ENCODE measurements at places on chromosomes 2 and 18.

- DNase-seq, result no peak
Measured at GRCh38 chr2:68272246-68272994, 20.1 kb upstream of the PPP3R1 start.

DNA sequence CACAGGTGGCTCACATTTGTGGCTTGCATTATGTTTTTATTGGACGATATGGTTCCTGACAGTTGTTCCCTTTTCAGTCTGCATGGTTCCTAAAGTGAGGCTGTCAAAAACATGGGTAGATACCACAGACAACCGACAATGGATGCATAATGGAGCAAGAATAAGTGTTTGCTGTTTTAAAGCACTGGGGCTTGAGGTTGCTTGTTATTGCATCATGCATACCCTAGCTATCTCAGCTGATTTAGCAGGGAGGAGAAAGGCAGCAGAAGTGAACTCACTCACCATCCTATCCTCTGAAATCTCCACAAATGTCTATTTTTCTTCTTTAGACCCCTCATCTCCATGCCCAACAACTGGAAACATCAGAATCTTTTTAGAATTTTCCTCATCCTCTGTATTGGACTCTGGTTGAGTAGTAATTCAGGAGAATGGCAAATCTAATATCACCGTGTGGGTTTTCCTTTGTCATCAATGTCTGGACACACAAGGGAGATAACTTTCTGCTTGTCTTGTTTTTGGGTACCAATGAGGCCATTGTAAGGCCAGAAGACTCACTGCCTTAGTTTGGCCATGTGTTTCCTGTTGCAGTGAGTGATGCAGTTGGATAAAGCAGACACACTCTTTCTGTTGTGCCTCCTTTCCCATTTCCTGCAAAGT, 46.7 kb downstream of the FBXO48 start:
- DNase-seq, result no peak

DNA sequence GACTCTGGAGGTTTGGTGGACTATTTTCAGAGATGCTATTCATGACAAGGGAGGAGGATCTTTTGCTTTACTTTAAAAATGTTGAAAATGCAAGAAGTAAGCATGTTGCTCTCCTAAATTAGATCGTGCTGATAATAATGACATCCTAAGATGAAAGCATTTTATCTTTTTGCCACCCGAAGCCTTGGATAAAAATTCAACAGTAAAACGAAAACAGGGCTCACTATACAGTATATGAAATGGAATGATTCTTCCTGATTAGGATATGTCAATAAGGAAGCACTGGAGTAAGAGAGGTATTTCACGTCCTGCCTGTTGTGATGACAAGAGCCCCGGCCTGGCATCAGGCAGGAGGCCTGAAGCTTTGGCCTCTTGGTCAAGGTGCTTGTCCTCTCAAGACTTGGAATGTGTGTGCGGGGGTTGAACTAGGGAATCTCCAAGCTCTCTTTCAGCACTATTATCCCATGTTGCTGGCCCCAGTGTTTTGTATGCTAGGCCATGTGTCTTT, 306.0 kb downstream of the MTX2 start:
- no peak for DNase-seq

GRCh38 chr2:140422759-140423158, 1642.6 kb upstream of the NXPH2 start:
- no peak for DNase-seq

GRCh38 chr2:197804758-197805714, 643 bp downstream of the PLCL1 start:
- DNase-seq, result peak; percentile 56

DNA sequence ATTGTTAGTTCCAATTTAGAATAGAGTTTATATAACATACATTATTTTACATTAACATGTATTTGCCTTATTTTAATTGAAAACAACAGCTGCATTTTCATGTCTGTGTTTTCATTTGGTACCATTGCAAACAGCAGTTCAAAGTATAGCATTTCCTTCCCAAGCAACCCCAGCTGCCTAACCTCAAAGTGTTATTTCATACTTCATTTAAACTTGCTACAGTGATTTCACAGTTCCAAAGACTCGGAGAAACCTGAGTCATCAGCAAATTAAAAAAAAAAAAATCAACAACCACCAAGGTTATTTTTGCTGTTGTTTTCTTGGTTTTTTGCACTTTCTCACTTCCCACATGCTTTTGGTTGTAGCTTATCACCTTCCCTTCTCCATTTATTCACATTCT, 236.5 kb upstream of the SPHKAP start:
- DNase-seq, result peak; percentile 61

- DNase-seq, result peak; percentile 32
Measured at GRCh38 chr2:111535404-111535803, 348.6 kb downstream of the ANAPC1 start.

GRCh38 chr2:238581126-238581525, 154.4 kb downstream of the ASB1 start:
- DNase-seq, result no peak

DNA sequence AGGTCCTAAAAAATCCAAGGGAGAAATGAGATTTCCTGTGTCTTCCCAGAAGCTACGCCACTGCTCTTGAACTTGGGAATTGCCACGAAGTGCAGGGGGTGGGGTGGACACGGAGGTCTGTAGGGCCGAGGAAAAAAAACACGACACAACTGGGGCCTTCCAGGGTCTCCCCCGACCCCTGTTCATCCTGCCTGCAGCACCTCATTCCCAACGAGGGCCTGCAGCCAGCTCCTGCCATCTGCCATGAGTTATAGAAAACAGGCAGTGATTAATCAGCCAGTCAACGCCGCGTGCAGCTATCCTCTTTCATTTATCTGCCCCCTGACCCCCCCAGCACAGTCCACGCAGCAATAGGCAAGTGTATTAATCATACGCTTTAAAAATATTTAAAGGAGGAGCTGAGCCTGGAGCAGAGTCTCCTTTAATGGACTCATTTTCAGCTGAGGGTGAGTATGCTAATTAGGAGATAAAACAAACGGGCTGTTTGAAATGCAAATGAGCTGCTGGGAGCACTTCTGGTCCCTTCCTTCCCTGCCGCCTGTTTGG, 209.9 kb downstream of the TFCP2L1 start:
- peak; percentile 50 for DNase-seq

- DNase-seq, result no peak
Measured at GRCh38 chr2:96839875-96840850, 3.7 kb downstream of the ANKRD23 start.

DNA sequence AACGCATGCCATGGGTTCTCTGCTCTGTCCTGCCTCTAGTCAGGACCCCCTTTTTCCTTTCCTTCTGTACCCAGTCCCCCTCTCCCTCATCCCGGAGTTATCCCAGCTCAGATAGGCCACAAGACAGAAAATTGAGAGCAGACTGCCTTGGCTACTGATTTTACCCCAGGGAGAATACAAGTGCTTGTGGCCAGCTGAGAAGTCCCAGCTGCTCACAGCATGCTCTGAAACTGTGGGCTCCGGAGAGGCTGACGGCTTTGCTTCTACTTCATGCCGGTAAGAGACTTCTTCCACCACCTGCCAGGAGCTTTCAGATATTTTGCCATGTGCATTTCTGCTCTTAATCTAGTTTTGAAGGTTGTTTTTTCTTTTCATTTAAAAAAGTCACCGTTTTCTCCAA, 20.0 kb upstream of the SIX2 start:
- DNase-seq, result no peak

- peak; percentile 73 for DNase-seq
Measured at GRCh38 chr2:218079943-218080913, 11.2 kb downstream of the RUFY4 start.

DNA sequence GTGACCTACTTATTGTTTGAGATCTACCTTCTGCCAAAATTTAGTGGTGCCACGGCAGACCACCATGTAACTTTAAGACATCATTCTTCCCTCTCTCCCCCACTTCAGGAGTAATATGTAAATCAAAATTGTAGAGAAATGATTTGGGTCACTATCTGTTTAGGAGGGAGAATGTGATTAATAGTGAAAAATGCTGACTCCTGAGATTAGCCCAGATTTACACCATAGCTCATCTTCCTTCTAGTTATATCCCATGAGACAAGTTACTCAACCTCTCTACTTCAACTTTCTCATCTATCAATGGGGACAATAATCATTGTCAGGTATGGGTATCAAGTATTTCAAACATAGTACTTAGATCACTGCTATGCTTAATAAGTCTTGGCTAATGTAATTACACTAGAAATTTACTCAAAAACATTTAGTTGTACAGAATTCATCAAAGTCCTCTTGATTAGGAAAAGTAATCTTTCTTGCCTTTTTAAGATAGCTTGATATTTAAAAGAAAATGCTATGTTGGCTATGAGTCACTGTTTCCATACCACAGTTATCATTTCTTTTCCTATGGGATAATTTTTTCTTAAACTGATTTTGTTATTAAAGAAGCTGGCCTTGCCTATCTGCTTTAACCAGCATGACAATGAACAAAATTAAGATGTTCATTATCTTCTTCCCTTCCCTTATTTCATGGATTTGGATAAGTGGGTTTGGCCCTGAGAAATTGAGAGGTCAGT, 1038.9 kb upstream of the ZEB2 start:
- DNase-seq, result no peak

GRCh38 chr18:45562567-45563479, 52.5 kb upstream of the SLC14A2 start:
- DNase-seq, result no peak

- no peak for DNase-seq
Measured at GRCh38 chr2:67922080-67922785, 140.6 kb downstream of the C1D start.

DNA sequence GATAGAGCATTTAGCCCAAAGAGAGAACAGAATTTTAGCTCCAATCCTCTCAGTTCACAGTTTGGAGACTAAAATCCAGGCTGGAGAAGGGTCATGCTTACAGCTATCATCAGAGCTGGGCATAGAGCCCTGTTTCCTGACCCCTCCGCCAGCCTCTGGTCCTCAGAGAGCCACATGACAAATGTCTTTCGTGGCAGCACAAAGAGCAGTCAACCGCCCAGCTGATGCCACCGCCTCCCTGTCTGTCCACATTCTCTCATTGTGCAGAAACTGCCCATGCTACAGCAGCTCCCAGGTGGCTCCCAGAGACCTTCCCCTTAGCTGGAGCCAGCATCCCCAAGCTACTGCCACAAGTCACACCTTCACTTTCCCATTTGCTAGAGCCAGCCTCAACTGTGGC, 7.6 kb downstream of the KCNK3 start:
- no peak for DNase-seq

- peak; percentile 77 for DNase-seq
Measured at GRCh38 chr2:25420820-25421237, 79.1 kb upstream of the DNMT3A start.

DNA sequence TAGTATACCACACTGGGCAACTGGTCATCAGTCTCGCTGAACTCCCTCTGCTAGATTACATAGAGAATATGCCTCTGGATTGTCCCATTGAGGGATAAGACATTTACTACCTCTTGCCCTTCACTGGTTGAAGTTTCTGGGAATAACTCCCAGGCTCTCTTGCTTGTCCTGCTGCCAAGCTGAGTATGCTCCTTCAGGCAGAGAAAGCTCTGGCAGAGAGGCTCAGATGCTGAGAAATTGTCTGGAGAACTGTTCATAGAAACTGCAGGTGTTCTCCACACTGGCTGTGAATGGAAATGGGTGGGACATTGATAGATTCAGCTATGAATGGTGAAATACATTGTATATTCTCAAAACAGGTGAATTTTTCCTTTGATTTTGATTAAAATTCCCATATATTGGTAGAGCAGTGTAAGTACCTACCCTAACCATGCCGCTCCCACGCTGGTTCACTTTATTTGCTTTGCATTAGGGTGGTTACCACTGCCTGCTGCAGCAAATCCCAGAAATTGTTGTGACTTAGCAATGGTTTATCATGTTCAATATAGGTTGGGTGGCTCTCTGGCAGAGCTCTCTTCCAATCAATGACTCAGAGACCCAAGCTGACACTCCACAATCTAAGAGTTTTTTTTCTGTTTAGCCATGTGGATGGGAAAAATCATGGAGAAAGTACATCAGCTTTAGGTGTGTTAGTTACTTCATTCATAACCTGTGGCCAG, 36.7 kb downstream of the FAM117B start:
- DNase-seq, result no peak

- peak; percentile 4 for DNase-seq
Measured at GRCh38 chr2:237156031-237156856, 70.6 kb downstream of the COPS8 start.

DNA sequence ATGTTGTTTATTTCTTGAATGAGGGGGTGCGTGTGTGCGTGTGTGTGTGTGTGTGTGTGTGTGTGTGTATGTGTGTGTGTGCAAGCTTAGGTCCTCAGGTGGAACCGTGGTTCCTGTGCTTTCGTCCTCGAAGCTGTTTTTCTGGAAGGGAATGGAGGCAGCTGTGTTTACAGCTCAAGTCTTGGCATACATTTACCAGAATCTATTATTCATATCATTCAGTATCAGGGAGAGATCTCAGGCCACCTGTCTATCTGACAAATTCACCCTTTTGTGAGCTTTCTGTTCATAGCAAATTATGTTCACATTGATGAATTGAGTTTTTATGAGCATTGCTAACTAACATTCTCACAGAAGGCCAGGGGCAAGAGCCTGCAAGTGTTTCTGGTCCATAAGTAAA, 550.4 kb downstream of the ARHGAP15 start:
- DNase-seq, result no peak

DNA sequence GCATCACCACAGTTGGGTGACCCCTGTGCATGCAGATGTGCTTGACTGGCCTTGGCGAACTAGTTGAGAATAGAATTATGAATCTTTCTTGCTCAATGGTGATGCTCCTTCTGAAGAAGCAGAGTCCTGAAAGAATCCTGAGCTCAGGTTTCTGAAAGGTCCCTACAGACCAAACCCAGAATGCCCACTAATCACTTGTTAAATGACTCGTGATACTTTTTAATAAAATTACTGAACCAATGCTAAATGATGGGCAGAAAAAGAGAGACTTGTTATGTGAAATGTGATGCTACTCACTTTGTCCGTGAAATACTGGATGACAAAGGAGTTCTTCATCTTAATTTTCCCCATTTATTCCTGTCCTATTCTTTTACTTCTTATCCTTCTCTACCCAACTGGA, 263.5 kb upstream of the LRRTM1 start:
- DNase-seq, result no peak

DNA sequence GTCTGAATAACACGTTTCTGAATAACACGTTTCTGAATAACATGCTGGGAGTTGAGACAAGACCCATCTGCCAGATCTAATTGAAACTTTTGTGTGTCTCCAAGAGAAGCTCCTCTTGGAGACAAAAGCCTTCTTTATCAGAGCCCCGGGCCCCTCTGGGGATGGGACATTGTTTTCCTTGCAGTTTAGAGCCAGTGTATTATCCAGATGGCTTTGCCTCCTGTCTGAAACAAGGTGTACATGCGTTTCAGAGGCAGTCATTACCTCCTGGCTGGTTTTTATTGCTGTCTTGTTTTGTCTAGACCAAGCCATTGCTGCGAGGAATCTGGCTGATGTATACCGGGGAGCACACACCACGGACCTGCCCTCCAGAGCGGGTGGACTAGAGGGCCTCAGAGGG, 7.8 kb downstream of the FOSL2 start:
- no peak for DNase-seq

GRCh38 chr2:127386246-127386645, 1.5 kb downstream of the MAP3K2 start:
- no peak for DNase-seq
